Bronchial smooth muscle cell (primary cell): ENCODE measurements at places on chromosomes 16 and 17. TPM values are rescaled to one million over a fixed set of nuclear protein-coding genes. Genes with fewer than 3 reads are reported as not detected.

The RAMP2 gene
- 0.17 TPM in 1 of 2 replicates, not detected in the other for total RNA-seq

The ARL5C gene
- under 0.01 TPM in 1 of 2 replicates, not detected in the other for total RNA-seq

The KCNH6 gene
- total RNA-seq = not detected in 2 replicates

The ABCA3 gene
- total RNA-seq = 0.26 and 0.47 TPM in 2 replicates

The ST6GALNAC1 gene
- total RNA-seq = not detected in 2 replicates

The CD300LB gene
- not detected in 2 replicates for total RNA-seq

The HBM gene
- total RNA-seq = not detected in 2 replicates

The CD300A gene
- not detected in 2 replicates for total RNA-seq

The SKAP1 gene
- total RNA-seq = not detected in 2 replicates

The OR1A1 gene
- total RNA-seq = not detected in 2 replicates

The HAP1 gene
- total RNA-seq = under 0.01 and 0.26 TPM in 2 replicates

The CDR2L gene
- 5.5 and 6.4 TPM in 2 replicates for total RNA-seq

The PRR35 gene
- not detected in 2 replicates for total RNA-seq

The KRT27 gene
- not detected in 2 replicates for total RNA-seq

The IL17C gene
- total RNA-seq = 0.09 TPM in 1 of 2 replicates, not detected in the other
